ENCODE measurements at places on chromosomes 16 and 17.

DNA sequence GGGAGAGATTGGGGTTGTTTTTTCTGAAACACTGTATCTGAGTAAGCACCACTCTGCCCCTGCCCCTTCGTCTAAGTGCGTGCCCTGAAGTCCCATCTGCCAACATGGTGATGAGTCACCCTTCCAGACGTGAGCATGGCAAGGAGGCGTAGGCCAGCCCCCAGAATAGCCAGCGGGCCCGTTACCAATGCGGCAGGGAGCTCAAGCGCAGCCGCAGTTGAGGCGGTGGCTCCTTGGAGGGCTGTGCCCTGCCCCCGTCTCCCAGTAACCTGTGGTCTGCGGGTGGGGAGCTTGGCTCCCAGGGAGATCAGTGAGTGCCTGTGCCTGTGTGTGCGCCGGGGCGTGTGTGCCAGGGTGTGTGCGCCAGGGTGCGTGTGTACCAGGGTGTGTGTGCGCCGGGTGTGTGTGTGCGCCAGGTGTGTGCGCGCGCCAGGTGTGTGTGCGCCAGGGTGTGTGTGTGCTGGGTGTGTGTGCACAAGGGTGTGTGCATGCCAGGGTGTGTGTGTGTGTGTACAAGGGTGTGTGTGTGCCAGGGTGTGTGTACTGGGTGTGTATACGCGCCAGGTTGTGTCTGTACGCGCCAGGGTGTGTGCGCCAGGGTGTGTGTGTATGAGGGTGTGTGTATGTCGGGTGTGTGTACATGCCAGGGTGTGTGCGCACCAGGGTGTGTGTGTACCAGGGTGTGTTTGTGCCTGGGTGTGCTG, 98.6 kb upstream of the CHMP6 start:
- DNase-seq, result peak; percentile 86

DNA sequence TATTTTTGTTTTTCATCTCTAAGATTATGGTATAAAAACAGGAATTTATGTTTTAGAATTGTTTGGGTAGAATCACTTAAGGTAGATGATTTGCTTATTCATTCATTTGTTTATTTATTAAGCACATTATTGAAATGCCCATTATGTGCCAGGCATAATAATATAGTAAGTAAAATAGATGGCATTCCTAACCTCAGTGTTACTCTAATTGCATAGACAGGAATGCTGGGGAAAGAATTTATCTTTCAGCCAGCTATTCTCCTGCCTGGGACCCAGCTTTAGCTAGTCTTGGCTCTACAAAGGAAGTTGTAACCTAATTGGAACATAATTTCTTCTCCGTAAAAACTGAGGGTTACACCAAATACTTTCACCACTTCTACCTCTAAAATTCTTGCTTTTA, 44.6 kb downstream of the NFAT5 start:
- no peak for DNase-seq

DNA sequence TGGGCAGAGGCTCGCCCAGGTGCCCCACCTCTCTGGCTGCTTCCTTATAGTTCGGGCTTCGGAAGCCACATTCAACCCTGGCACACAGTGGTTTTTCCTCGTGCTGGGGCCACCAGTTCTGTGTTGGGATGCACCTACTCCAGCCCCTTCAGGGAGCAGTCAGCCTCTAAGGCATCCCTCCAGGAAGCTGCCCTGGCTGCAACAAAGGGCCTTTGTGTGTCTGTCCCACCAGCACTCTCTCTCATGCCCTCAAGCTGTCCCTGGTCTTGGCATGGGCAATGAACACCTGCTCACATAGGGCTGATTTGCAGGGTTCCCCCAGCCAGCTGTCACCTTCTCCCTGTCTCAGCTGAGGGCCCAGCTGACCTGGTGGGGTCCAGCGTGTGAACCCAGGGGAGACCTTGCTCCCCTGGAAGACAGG, 754 bp upstream of the NOXO1 start:
- no peak for DNase-seq

DNA sequence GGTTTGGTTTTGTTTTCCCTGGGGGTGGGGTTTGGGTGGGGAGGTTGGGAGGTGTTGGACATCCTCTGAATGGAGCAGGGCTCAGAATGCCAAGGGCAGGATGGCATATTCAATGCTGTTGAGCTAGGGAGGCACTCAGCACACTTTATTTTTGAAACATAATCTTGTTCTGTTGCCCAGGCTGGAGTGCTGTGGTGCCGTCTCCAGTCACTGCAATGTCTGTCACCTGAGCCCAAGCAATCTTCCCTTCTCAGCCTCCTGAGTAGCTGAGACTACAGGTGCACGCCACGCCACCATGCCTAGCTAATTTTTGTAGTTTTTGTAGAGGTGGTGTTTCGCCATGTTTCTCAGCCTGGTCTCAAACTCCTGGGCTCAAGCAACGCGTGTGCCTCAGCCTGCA, 186.1 kb downstream of the RPTOR start:
- no peak for DNase-seq

DNA sequence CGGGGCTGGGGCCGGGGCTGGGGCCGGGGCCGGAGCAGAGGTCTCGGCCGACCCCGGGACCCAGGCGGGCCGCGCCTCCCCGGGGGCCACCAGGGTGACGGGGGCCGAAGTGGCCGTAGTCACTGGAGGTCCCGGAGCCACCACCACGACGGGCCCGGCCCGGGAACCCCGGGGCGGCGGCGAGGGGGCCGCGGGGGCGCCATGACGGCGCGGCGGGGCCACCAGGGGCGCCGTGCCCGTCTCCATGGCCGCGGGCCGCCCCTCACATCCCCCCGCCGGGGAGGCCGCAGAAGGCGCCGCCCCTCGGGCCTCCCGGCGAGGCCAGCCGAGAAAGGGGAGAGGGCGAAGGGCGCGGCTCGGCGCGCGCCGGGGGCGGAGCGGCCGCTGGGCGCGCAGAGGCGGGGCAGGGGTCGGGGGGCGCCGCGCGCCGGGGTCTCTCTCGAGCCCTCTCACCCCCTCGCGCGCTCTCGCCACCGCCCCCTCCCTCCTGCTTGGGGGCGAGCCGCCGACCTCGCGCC, 297 bp downstream of the TBC1D10B start:
- no peak for DNase-seq

DNA sequence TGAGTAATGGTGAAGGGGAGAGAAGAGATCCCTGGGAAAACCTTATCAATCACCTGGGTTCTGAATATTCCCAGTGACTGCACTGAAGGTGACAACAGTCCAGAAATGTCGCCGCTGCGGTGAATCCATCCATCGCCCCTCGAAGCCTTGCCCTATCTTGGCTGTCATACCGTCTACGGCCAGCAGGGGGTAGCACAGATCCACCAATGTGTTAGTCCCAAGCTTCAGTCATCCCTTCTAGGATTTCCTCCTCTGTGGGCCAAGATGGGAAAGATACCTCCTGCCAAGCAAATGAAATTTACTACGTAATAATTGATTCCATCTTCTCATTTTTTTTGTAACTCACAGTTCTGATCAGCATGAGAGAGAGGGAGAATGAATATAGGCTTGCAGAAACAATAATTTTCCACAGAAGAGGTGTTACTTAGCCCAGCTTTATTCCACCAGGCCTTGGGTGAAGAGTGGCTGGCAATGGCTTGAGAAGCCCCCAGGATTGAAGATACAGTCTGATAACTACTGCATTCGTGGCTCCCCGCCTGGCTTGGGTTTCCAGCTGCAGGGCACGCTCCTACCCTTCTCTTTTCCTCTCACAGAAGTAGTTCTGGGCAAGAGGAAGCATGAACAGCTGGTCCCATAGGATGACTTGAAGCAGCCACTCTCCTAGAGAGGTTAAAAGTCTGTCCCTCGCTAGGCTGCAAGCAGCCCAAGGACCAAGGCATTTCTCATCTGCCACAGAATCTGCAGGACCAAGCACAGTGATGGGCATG, 2.6 kb upstream of the FMNL1 start:
- peak; percentile 66 for DNase-seq

- no peak for DNase-seq
These were observed 414.5 kb downstream of the SOX9 start for GRCh38 chr17:72535346-72535745.

DNA sequence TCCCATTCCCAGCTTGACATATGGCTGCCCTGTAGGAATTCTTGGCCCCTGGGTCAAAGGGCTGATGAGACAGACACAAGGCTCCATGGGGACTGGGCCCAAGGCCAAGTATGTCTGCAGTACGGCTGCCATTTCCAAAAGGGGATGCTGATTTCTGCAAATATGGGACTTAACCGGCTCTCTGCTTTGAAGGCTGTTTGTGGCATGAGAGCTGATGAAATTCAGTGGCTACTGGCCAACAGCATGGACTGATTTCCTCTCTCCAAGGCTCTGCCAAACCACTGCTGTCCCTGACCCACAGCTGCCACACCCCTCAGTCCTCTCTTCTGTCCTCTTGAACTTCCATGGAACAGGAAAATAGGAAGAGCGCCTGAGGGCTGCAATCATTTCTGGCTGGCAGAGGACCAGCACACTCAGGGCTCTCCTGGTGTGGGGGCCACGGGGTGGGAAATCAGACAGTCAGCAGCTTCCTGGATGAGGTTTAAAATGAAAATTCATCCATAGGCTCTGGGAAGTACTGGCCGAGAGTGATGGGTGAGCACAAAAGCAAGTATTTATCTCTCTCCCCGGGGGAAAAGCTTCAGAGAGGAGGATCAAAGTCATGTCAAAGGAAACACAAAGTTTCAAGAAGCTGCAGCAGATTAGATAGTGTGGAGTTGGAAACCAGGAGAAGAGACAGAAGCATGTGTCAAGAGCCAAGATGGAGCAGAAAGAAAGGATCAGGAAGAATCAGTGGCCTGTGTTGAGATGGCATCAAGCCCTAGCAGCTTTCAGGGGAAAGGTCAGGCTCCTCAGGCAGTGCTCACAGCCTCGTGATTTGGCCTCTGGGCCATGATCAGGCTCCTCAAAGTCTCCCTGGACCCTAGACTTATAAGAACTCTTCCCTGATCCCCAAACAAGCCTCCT, 64.1 kb upstream of the SREBF1 start:
- peak; percentile 87 for DNase-seq

- DNase-seq, result no peak
These were observed 28.9 kb upstream of the CDH5 start for GRCh38 chr16:66337463-66338188.

- DNase-seq, result no peak
These were observed 74.8 kb downstream of the XYLT1 start for GRCh38 chr16:17395849-17396480.

DNA sequence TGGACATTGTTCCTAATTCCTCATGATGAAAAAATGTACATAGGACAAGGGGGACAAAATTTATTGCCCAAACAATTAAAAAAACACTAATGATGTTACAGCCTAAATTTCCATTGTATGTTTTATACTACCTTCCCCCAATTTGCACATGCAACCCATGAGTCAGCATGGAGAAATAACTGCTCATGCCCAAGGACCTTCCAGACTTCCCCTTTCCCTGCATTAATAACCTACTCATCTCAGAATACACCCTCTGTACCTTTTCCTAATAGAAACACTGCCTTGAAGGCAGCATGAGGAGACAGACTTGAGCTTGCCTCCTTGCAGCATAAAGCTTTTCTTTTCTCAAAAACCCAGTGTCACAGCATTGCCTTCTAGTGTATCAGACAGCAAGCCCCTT, 2402.8 kb downstream of the TP53TG3F start:
- DNase-seq, result no peak

DNA sequence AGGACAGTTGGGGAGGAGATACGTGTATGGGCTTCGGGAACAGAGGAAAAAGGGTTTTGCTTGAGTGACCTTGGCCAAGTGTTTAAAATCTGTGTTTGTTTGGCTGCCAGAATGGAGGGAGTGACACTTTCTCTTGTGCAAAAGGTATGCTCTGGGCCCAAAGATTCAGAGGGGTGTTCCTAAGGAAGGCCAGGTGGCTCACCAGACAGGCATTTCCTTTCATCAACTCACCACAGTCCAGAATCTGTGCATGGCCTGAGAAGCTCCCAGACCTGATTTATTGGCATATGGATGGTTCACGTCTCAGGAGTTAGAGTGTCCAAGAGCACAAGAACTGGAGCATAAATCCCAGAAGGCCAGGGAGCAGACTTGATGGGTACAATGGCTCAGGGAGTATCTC, 53.4 kb upstream of the NLK start:
- DNase-seq, result no peak

DNA sequence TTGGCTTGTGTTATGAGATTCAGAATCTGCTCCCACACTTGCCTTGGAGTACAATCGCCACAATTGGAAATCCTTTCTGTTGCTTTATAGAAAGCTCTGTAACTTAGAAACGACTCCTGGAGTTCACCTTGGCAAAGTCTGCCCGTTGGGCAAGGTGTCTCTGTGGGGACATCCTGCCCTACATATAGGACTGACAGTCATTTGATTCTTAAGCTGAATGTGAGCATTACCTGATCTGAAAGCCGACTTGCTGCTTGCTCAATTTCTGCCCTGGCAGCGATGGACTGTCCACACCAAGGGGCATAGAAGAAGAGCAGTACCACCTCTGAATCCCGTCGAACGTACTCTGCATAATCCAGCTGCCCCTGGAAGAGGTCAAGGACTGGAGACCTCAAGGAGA, 6.9 kb downstream of the TXNDC11 start:
- no peak for DNase-seq

DNA sequence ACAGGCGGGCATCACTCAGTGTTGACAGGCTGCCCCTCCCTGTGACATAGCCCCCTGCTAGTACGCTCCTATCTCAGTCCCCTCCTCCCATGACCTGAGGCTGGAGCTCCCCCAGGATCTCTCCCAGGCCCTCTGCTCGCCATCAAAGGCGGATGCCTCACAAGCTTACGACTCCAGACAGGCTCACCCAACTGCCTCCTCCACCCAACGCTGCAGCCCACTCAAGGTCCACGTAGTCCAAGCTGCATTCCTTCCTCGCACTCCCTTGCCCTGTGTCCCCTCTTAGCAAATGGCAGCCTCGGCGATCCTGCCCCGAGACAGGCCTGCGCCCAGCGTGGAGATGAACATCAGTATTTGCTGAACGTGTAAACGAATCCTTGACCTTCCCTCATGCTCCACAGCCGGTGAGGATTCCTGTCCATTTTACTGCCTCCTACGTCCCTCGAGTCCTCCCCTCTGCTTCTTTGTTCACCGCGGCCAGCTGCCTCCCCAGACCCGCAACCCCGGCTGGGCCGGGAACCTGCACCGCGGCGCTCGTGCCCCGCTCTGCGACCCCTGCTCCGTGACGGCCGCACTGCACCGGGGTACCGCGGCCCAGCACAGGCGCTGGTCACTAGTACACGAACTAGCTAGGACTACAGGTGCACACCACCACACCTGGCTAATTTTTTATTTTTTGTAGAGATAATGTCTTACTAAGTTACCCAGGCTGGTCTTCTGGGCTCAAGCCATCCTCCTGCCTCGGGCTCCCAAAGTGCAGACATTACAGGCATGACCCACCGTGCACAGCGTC, 838 bp upstream of the TMEM97 start:
- no peak for DNase-seq

- no peak for DNase-seq
These were observed 166.5 kb upstream of the ANKFN1 start for GRCh38 chr17:55986817-55987216.

DNA sequence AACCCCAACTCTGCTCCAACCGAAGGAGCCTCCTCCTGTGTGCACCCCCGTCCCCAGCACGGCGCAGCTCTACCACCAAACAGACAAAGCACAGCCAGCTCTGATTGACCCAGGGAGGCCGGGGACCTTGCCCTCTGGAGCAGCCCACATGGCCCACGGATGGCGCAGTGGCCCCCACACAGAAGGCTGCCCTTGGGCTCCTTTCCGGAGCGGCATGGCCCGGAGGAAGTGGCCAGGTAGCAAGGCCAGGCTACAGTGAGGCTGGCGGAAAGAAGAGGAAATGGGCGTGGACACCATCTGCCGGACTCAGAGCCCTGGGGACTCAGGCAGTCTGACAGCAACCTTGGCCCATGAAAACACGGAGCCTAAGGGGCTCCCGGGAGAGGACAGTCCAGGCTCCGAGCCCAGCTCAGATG, 19.9 kb upstream of the ZC3H18 start:
- DNase-seq, result no peak

GRCh38 chr17:74307984-74308773, 17.8 kb upstream of the KIF19 start:
- DNase-seq, result no peak

Data from amniotic epithelial cell (primary cell).